Activated CD4-positive, alpha-beta T cell treated with anti-CD3 and anti-CD28 coated beads for 4 hours (primary cell): ENCODE measurements at places on chromosomes 5 and 9.

DNA sequence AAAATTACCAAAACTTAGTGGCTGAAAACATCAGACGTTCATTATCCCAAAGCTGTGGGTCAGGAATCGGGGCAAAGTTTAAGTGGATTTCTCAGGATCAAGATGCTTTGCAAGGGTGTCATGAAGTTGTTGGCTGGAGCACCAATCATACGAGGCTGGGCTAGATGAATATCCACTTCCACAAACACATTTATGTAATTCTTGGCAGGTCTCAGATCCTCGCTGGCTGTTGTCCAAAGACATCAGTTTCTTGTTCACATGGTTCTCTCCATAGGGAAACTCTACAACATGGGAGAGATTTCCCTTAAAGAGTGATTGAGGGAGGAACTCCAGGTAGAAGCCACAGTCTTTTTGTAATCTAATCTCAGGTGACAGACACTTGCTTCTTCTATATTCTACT, 20.2 kb upstream of the CCDC192 start:
- DNase-seq = no peak

- no peak for DNase-seq
Observed at GRCh38 chr9:70830618-70831017, 290.8 kb downstream of the TRPM3 start.

GRCh38 chr5:112196584-112196983, 222.5 kb downstream of the EPB41L4A start:
- no peak for DNase-seq

DNA sequence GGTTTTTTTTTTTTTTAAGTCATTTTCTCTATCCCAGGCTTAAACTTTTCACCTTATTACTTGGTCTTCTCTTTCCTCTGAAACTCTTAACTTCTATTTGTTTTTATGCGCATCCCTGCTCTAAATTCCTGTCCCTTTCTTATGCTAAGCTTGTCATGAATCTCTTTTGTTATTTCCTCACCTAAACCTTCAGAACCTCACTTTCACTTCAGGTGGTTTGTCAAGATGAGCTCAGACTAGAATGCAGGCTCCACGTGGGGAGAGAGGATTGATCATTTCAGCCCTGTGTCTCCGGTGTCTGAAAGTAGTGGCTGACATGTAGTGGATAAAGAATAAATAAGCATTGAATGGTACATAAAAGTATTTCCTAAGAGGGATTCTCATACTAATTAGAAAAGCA, 63.6 kb downstream of the ANXA1 start:
- DNase-seq = no peak

DNA sequence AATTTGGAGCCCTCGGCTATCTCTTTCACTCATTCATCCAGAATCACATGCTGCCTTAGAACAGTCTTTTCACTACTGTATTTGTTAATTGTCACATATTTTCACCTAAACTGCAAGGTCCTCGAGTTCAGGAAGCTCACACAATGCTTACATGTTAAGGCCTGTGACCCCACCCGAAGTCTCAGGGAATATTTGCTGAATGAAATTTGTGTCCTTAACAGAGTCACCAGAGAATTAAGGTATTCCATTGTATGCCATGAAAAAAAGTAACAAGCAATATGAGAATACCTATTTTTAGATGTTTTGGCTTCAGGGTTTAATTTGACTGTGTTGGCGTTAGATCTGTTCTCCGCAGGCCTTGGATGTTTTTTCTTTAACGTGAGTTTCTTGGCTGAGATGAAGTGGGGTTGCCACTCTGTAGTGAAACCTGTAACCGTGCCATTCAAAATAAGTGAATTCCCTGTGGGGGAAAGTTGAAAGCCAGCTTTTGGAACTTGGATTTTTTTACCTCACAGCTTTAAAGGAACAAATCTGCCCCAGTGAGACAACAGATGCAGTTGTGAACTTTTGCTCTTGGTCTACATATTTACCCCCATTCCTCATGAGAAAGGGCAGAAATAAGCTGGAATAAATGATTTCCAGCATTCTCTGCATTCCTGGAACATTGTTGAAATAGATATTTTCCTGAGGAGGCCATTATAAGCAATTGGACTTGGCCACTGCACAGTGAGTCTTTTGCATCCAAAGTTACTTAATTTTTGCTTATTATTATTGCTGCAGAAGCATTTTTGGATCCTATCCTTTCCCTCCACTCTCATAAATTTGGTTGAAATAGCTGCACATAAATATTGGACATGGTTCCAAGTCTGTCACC, 35.9 kb upstream of the FBP1 start:
- DNase-seq = no peak

GRCh38 chr5:354581-355378, 33.3 kb downstream of the AHRR start:
- DNase-seq = no peak

DNA sequence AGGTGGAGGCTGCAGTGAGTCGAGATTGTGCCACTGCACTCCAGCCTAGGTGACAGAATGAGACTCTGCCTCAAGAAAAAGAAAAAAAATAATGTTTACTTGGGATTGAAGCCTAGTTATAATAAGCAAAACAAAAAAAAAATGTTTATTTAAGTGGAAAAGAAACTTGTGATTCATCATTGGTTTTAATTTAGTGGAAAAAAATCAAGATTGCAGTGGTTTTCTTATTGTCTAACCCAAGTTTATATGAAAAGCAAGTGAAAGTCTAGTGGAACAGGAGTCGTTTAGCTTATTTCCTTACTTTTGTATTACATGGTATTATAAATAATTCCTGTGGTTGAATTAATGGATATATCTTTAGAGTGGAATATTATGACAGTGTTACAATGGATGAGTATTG, 8.4 kb downstream of the CNOT8 start:
- no peak for DNase-seq

DNA sequence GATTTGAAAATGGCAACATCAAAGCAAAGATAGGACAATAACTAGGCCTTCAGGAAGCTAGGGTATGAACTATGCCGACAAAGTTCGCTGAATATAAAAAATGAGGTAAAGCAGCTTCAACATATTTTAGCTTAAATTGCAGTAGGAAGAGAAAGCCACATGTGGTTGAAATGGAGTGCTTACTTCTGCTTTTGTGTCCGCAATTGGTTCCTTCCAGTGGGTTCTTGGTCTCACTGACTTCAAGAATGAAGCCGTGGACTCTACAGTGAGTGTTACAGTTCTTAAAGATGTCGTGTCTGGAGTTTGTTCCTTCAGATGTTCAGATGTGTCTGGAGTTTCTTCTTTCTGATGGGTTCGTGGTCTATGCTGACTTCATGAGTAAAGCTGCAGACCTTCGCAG, 95.2 kb downstream of the APTX start:
- no peak for DNase-seq

GRCh38 chr9:133635098-133635497, 1.1 kb upstream of the DBH start:
- no peak for DNase-seq

DNA sequence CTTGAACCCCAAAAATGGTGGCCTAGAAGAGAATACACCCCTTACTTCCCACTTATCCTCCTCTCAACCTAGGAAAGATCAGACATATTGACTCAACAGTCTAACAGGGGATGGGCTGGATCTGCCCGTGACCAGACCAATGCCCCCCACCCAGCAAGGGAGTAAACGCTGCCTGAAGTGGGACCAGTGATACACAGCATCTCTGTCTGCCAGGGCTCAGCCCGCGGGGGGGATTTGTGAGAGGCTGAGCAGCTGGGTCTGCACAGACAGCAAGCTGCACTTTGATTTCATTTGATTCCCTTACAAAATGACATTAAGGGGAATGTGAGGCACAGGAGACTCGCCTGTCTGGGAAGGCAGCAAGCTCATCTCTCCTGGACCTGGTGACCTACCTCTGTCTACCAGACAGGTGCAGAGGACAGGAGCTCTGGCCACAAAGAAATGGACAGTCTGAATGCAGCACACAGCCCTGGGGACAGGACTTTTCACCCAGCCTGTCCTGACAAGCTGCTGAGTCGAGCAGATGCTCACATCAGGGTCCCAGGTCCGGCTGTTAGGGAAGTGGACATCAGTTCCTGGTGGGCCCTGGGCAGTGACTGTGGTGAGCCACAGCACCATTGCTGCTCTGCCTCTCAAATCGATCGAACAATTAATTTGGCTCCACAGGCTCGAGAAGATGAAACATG, 79.9 kb downstream of the RGS3 start:
- no peak for DNase-seq

GRCh38 chr5:95172659-95173058, 112.2 kb downstream of the MCTP1 start:
- DNase-seq = no peak

DNA sequence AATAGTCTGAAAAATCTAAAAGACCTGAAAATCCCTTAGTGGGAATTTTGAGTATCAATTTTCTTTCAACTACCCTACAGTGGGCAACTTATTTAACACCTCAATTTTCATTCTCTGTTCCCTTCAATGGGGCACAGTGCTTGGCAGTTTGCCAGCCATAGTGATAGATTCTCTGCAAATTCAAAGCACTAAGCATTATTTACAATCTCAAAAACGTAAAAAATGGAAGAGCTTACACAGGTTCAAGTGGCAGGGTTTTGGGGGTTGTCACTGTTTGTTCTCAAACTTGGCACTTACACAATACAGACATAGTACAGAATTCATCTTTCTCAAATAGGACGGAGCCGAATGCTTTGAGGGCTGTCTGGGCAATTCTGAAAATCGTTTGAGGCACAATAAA, 515.0 kb downstream of the EFNA5 start:
- DNase-seq = no peak

- DNase-seq = peak; percentile 29
Observed at GRCh38 chr9:128818839-128819715, 777 bp downstream of the ENDOG start.

GRCh38 chr9:2761424-2761823, 44.1 kb downstream of the KCNV2 start:
- no peak for DNase-seq

DNA sequence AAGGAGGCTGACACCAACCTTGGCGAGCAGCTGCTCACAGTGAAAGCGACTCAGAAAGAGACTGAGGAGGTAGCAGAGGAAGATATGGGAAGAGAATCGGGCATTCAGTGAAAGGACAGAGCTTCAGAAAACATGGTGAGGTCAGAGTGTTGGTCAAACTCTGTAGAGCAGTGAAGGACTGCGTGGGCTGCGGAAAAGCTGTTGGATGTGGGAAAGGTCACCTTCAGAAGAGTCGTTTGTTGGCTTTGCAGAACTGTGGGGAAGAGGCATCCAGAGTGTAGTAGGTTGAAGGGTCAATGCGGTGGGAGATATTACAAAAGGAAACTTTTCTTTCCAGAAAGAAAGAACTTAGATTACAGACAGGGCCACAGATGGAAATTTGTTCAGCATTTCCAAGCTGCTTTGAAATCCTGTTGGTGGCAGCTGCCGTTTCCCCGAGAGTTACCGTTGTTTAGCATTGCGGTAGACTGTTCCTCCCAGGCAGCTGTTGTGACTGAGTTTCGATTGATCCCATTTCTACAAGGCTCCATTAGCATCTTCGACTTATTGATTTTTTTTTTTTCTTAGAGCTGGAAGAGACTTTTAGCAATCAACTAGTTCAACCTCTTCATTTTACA, 58.3 kb upstream of the AFAP1L1 start:
- no peak for DNase-seq

DNA sequence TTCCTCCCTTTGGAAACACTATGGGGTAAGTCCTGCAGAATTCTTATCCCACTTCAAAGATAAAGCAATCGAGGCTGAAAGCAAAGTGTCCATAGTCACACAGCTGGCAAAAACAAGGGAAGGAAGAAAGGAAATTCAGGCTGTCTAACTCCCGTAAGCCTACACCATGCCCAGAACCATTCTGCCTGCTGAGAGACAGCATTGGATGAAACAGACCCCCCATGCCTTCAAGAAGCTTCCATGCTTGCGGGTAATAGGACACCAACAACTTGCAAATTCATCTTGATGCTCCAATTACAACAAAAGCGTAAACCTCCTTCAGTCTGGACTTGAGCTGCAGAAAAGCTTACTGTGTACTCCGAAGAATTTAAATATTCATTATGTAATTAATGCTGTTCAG, 181.1 kb upstream of the WWC1 start:
- no peak for DNase-seq

DNA sequence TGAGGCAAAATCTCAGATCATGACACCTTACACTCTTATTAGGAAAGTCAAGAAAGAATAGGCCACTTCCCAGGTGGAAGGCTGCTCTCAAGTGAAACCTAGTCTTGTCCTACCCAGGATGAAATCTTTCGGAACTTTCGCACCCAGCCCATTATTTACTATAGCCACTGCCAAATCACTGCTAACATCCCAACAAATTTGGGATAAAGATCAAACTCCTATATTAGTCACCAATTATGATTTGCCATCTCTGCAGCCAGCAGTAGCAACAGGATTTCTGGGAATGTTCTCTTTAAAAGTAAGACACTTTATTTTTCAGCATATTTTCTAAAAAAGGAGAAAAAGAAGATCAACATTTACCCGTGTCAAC, 224.6 kb downstream of the GAS1 start:
- no peak for DNase-seq

DNA sequence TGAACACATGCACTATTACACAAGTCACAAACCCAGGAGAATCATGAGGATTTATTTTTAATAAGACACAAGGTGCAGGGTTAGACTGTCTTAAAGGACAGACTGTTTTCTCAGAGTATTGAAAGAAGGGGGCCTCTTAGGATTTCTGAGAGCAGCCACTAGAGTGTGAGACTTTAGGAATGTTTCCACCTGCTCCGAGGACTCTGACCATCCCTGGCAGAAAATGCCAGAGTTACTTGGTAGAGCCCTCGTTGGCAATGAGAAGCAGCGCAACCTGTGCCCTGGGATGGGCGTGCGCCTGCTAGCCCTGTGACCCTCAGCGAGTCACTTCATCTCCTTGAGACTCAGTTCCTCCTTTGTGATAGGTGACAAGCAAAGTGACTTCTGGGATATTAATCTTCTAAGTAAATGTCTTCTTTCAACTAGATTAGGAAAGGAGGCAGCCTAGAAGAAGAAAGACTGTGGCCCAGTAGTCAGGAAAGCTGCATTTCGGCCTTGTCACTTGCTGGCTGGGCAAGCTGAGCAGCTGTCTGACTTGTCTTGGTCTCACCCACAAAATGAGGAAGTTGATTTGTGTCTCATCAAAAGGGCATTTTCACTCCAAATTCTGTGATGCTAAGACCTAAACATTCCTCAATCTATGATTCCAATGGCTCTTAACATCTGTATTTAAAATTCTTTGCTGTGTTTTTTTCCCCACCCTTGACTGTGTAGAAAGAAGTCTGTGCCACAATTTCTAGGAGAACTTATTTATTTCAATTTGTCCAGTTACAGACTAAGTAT, 60.5 kb downstream of the PTCD2 start:
- DNase-seq = no peak

GRCh38 chr9:135818718-135819475, 88.4 kb downstream of the CAMSAP1 start:
- DNase-seq = no peak

GRCh38 chr9:15959663-15960062, 406.8 kb downstream of the CCDC171 start:
- DNase-seq = no peak

GRCh38 chr9:120267929-120268328, 312.0 kb downstream of the CDK5RAP2 start:
- no peak for DNase-seq

DNA sequence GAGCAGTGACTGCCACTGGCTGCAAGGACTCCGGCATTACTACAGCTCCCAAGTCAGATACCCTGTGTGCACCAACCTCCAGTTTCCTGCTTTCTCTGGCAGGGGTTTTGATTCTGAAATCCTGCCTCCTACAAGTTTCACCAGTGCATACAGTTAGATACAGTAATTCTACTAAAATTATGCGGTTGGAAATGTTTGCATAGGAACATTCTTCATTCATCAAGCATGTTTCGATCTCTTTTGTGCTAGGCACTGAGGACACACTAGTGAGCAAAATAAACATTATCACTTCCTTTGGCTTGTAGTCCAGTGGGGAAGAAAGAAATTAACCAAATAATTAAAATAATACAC, 152.2 kb downstream of the TMEM167A start:
- DNase-seq = no peak

GRCh38 chr5:17228821-17229291, 11.4 kb downstream of the BASP1 start:
- DNase-seq = no peak
